ENCODE measurements at places on chromosomes 4 and X. TPM values are rescaled to one million over a fixed set of nuclear protein-coding genes. Genes with fewer than 3 reads are reported as not detected.

Gene CYLC1
- total RNA-seq, result not detected

Gene FAM53A
- total RNA-seq, result 1.9 TPM

Gene FAM9C
- not detected for total RNA-seq

Gene POU4F2
- total RNA-seq, result not detected

Gene NUP62CL
- total RNA-seq, result 0.62 TPM

Gene OCIAD2
- total RNA-seq, result 9.3 TPM

Gene MAP7D2
- 0.22 TPM for total RNA-seq

Gene VCX3A
- total RNA-seq, result not detected

Gene RAB33A
- total RNA-seq, result not detected

Gene INPP4B
- 21.5 TPM for total RNA-seq

Gene MYOZ2
- total RNA-seq, result 0.62 TPM

Gene FGF16
- 0.40 TPM for total RNA-seq

Gene YY2
- 2.1 TPM for total RNA-seq

Gene ARHGAP36
- total RNA-seq, result not detected

Gene TRAM1L1
- total RNA-seq, result 2.6 TPM

Gene UCP1
- total RNA-seq, result not detected

Gene AVPR2
- total RNA-seq, result 5.6 TPM

Gene PABPC5
- total RNA-seq, result 4.3 TPM

Gene GNRHR
- not detected for total RNA-seq

Gene GSX2
- total RNA-seq, result 0.58 TPM

Gene VCX
- total RNA-seq, result not detected

Gene PCDH18
- 34.4 TPM for total RNA-seq

Gene TCP11X2
- total RNA-seq, result not detected

Gene BEX5
- 1.0 TPM for total RNA-seq

Gene F8A2
- total RNA-seq, result not detected

Gene C1GALT1C1
- 14.7 TPM for total RNA-seq

Gene SLC25A43
- total RNA-seq, result 20.3 TPM

Gene SOX3
- not detected for total RNA-seq

Gene CCNA2
- 3.2 TPM for total RNA-seq

Gene PRSS12
- total RNA-seq, result 1.1 TPM

Gene KLHL4
- total RNA-seq, result 0.58 TPM

Gene ZRSR2
- total RNA-seq, result 17.7 TPM

Gene IL2
- not detected for total RNA-seq

Gene DSPP
- total RNA-seq, result not detected

Gene XPNPEP2
- total RNA-seq, result 6.6 TPM

Gene RHOH
- 2.5 TPM for total RNA-seq

Gene PCDH11X
- 1.1 TPM for total RNA-seq

Gene ART3
- 35.8 TPM for total RNA-seq

Gene SYNPO2
- total RNA-seq, result 113 TPM

Gene SORCS2
- 52.5 TPM for total RNA-seq

Gene SEC31A
- total RNA-seq, result 286 TPM

Gene DNASE1L1
- total RNA-seq, result 18.4 TPM

Gene NALF2
- not detected for total RNA-seq

Gene COL4A5
- total RNA-seq, result 21.8 TPM

Gene TAF7L
- total RNA-seq, result 0.18 TPM

Gene ZCCHC12
- total RNA-seq, result not detected

Gene BDH2
- total RNA-seq, result 57.0 TPM

Gene SYAP1
- 23.4 TPM for total RNA-seq

Gene MAGEA2
- total RNA-seq, result not detected

Gene FAM241A
- 7.1 TPM for total RNA-seq

Gene PRPS1
- 32.1 TPM for total RNA-seq

Gene NIPAL1
- total RNA-seq, result 6.3 TPM

Gene CCSER1
- total RNA-seq, result 9.0 TPM

Gene CDKL2
- 2.4 TPM for total RNA-seq

Gene TMEM144
- total RNA-seq, result 11.9 TPM

Gene PABPC1L2A
- total RNA-seq, result not detected

Gene NUP54
- 50.8 TPM for total RNA-seq

All from sciatic nerve (tissue), 2 donors.